ENCODE measurements at places on chromosomes 5 and 9.
A peak's percentile ranks its signal among the peaks of the same experiment; 100 is the strongest.

DNA sequence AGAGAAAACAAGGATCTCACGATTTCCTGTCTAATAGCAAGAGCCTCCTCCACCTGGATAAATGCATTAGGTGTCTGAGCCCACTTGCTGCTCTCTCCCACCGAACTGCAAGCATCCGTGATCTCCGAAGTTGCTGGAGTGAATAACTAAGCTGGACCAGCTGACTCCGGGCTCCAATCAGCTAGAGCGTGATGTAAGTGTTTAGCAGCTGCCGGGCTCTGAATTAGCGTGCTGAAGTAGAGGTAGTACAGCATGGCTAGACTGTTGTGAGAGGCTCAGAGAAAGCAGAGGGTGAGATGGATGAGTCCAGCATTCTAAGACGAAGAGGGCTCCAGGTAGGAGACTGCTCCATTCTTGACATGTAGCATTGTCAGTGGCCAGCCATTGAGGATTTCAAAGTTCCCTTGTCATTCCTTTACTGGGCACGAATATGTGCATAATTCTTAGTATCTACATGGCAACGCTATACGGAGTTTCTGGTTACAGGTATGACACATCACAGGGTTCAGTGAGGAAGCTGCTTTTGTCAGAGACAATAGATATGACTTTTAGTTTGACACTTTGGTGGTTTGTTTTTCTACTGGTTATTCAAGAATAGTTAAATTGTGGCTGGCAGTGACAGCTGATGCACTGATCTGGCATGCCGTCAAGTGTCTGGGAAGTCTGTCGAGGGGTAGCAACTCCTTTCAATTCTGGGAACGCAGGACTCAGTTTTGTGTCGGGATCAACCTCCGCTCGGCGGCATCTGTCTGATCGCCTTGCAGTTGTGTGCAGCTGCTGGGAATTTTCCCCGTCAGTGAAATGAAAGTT is 232.6 kb downstream of the MAST4 start:
- DNase-seq = peak; percentile 91

DNA sequence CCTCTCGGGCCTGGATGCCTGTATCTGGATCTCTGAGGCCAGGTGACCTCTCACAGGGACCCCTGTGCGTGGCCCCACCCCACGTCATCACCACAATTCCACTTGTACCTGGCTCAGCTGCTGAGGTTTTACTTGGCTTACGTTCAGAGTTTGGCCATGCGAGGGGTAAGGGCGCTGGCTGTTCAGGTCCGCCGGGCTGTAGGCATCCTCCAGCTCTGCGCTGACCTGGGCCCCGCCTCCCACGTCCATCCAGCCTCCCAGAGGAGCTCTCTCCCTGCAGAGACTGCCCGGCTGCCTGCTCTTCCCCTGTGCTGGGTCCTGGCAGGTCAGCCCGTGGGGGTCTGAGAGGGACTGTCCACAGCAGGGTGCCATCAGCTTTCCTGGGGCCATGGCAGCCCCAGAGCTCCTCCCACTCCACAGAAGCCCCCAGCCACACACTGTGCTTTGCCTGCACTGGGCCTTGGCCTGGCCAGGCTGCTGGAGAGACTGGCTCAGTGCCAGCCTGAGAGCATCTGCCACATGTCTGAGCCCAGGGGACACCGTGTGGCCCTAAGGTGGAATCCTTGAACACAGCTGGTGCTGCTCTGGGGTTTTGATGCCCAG is 43.6 kb downstream of the SLC6A3 start:
- no peak for DNase-seq

GRCh38 chr5:142900927-142901326 is 130.8 kb downstream of the ARHGAP26 start:
- peak; percentile 52 for DNase-seq

DNA sequence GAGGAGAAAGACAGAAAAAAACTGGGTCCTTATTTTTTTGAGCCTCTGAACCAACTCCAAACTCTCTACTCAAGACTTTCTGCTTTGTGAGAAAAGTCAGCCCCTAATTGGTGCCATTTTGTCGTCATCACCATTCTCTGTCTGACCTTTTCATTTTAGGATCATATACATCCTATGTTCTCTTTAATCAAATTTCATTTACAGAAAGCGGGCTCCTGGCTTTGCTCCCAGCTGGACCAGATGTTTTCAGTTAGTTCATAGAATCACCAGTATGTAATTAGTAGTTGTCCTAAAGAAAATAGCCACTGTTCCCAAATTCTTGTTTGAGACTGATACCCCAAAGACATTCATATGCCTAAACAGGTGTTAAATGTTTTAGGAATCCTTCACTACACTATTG is 28.6 kb upstream of the SLCO4C1 start:
- no peak for DNase-seq

DNA sequence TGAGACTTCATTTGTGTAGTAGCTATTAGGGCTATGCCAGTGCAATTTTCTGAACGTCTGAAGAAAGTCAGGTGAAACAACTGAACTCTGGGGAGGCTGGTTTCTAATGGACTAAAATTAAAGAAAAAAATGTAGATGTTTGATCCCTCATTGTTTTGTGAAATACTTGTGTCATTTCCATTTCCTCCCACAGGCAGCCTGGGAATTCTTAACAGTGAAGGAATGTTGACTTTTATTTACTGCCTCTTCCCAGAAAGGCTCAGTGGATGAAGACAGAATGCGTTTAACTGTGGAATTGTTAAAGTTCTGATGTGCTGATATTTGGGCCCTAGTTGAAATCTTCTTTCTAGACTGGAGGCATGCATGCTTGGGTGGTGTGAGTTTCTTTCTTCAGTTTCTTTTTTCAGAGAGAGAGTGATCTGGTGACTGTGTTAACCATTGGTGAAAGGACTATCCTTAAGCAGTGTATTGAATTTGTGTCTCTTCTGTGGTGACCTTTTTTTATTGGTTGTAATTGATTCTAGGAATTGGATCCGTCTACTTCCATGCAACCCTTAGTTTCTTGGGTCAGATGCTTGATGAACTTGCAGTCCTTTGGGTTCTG is 15.5 kb downstream of the ACER2 start:
- DNase-seq = peak; percentile 8

GRCh38 chr9:22088717-22089061 is 79.6 kb upstream of the CDKN2B start:
- no peak for DNase-seq

- peak; percentile 98 for DNase-seq
Measured at GRCh38 chr5:132363431-132364112, 5.9 kb upstream of the SLC22A5 start.

DNA sequence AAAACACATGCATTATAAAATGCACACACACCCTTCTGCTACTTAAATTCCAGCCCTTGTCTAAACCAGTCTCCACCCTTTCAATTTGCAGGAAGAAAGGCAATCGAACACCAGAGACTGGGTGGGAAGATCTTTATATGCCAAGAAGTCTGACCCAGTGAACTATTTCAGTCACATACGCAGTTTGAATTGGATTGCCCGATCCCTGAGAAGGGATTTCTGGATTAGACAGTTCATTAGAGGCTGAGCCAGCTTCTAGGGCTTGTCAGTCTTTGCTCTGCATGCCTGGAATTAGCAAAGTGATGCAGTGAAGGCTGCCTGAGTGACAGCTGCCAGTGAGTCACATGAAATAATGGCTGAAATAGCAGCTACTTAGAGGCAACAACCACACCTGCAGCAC is 159.9 kb downstream of the PPP2R2B start:
- no peak for DNase-seq

DNA sequence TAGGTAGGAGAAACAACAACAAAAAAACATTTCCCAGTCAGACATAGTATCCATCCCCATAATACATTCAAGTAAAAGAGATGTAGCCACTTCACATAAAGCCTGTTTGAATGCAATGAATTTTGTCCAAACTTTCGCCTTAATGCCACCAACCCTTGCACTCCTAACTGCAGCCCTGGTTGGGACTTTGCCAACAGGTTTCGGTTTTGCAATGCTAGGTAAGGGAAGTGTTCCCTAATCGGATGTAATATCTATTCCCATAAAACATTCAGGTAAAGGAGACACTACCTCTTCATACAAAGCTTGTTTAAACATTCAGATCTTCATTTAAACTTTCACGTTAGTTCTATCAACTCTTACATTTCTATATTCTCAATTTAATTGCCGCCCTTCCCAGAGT is 336.1 kb downstream of the DRD1 start:
- DNase-seq = no peak

DNA sequence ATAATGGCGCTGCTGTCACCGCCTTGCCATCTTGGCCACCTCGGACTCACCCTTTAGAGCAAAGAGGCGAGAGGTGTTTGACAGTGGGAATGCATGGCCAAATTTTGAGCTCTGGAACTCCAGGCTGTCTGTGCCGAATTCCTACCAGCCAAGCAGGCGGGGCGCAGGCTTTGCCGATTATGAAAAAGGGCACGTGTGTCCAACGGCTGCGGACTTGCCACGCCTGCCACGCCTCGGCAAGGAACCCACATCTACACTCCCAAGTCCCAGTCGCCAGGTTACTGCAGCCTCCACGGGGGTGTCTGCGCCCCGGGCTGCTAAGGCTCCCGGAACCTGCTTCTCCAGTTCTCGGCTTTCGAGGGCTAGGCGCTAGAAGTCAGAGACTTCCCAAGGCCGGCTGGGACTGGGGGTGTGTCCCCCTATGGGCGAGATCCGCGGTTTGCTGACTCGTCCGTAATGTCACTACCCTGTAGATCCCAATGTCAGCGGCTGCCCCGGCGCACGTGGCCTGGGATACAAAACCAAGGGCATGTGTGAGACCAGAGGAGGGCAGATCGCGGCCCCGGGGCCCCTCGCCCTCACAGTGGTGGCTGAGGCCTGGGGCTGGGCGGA is 2.8 kb downstream of the NPR3 start:
- peak; percentile 82 for DNase-seq

DNA sequence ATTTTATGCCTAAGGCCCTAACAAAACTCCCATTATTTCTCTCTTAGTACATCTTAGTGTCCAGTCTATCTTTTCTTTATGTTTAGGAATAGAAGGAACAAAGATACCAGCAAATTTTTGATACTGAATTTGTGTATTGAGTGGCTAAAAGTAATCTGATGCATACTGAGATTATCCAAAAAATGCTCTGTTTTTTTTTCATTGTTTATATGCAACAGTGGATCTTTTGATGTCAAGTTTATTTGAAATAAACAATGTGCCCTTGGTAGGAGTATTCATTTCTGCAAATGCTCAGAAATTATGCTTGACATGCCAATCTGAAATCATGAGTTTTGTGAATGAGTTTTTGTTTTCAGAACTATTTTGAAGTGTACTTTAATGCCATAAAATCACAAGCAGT is 58.7 kb downstream of the CCDC192 start:
- DNase-seq = no peak

DNA sequence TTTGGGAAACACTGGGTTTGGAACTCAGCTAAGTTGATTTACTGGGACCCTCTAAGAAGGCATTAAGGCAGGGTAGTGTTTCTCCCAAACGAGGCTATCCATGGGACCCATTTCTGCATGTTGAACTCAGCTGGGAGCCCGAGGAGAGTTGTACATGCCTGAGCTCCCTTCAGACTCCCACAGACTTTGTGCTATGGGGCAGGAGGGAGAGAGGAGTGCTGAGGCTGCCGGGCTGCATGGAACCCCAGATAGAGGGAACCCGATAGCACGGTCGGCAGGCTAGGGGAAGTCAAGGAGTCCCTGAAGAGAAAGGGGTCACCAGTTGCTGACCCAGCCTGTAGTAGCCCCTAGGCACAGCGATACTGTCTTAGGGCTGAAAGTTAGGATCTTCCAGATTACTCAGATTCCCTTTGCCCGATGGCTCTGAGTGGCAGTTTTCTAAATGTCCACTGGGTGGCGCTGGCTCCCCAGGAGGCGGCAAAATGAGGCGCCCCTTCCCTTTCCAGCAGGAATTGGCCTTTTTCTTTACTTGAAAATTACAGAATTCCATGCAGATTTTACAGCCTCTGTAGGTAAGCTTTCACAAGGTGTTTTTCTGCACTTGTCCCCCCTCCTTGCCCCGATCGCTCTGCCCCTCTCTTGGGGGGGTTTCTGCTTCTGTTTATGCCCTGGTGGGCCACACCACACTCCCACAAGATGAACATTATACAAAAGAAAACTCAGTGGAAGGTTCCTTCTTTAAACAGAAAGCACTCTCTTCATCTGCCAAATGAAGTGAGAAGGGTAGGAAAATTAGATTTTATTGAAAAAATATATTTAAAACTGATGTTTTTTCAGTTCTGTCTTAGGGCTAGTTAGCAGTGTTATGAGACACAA is 17.8 kb downstream of the NANS start:
- peak; percentile 73 for DNase-seq

GRCh38 chr5:143642791-143643190 is 169.2 kb upstream of the HMHB1 start:
- DNase-seq = peak; percentile 51

DNA sequence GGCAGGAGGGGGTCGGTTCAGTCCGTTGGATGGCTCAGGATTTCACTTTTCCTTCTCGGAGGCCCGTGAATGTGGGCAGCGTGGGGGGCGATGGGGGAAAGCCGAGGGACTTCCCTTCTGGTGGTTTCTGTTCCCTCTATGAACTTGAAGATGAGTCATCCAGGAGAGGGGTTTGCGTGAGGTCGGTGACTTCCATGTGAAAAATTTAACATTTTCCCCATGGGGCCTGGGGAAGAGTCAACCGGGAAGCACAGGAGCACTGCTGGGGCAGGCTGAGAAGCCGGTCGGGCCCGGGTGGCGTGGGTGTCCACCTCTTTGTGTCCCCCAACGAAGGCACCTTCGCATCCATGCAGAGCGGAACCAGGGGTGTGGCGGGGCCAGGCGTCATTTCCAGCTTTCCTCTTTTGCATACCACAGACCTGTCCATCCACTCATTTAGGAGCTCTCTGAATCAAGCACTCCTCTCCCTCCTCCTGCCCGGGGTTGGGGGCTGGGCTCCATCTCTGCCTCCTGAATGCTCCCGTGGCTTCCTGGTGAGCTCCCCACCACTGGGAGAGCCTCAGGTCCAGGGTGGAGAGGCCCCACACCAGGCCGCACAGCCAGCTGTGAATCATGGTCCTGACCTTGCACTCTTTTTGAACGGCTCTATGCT is 68.4 kb downstream of the ANKRD33B start:
- no peak for DNase-seq

- DNase-seq = peak; percentile 32
Measured at GRCh38 chr5:39415201-39415600, 9.6 kb downstream of the DAB2 start.

DNA sequence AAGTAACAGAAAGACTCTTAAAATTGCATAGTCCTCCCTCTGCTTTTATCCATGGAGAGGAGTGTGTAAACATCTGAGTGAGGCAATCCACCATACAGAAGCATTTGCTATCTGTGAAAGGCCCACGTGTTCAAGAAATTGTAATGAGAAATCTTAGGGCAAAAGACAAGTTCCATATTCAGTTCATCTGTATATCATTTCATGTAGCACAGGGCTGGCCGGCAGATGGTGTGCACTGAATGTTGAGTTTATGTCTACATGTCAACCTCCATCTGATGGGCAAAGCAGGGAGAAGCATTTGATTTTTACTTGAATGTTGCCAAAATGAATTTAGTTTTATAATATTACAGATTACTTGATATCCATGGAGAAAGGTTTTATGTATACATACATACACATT is 179.5 kb upstream of the RAD23B start:
- DNase-seq = no peak

GRCh38 chr9:135822374-135822755 is 85.0 kb downstream of the CAMSAP1 start:
- DNase-seq = no peak

All from GM23248 (cell line).